ENCODE measurements at places on chromosomes 1 and 21. TPM values are rescaled to one million over a fixed set of nuclear protein-coding genes. Genes with fewer than 3 reads are reported as not detected.

The CDA gene
- total RNA-seq: not detected

The SSU72 gene
- 118 TPM for total RNA-seq

GRCh38 chr21:15063814-15064575 lies 805 bp downstream of the NRIP1 start:
- peak; percentile 17 for DNase-seq

DNA sequence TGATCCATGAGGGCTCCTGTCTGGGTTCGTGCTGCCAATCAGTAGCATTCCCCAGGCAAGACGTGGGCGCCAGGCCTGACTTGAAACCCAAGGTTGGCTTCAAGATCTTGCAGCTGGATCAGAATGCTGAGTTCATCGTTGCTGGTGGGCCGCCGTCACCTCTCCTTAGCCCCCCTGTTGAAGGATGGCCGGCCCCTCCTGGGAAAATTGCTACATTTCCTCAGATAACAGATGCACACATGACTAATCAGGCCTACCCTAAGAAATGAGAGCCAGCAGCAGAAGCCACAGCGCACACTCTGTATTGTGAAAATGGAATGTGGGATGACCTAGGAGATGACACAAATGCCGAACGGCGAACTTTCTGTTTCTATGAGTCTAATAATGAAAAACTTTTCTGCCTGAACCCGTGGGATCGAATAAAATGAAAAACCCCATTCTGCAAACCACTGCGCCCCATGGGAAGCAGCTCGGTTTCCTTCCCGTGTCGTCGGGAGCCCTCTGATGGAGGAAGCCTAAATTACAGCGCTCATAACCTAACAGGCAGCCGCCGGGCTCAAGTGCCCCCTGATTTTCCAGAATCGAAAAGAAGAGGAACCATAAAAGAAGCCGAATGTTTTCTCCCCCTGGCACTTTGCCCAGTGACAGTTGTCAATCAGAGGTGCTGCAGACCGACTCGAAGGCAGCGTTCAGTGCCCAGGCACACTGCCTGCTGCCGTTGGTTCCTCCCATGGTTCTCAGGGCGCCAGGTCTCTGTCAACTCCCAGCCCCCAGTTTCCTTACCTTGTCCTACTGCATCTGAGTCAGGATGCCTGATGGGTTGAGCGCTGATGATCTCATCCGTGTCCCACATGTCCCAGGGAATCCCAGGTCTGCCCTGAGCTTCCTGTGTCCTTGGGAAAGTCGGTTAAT lies 38.2 kb upstream of the H6PD start:
- DNase-seq: peak; percentile 49

- no peak for DNase-seq
Measured at GRCh38 chr1:174219606-174220370, 60.5 kb downstream of the RABGAP1L start.

DNA sequence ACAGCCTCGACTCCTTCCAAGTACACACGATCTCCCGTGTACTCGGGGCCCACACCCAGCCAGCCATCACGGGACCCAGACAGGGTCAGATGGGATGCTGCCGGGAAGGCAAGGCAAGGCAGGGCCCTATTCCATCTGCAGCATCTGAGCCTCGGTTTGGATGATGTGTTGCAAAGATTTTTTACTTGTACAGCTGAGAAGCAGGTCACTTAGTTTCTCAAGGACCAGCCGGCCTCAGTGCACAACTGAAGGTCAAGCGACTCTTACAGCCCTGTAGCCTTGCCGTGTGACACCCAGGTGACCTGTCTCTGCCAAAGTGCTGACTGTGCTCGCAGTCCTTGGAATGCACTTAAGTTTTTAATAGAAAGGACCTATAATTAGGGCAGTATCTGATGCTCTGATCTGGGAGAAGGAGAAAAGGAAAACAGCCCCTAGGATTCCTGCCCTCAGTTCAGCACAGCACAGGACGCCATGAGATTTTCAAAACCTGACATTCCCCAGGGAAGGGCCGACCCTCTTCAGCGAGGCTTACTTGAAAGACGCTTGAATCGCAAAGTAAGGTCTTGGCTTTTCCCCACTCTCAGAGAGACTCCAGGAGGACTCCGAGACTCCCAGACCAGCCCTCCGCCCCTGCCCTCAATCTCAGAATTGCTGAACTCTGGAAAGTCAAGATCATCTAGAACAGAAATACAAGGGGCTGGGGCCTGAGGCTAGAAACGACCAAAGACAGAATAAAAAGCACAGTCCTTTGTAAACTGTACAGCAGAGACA lies 1.3 kb downstream of the GPR157 start:
- DNase-seq: no peak

All from progenitor cell of endocrine pancreas (in vitro differentiated cells).